Activated naive CD4-positive, alpha-beta T cell treated with anti-CD3 and anti-CD28 coated beads, Interleukin-2, amount 10 ng/mL, durations not matched to agents 7 days and 5 days (primary cell): ENCODE measurements at places on chromosomes 1 and 21.
A peak's percentile ranks its signal among the peaks of the same experiment; 100 is the strongest.

GRCh38 chr21:31397939-31398338 is 53.9 kb upstream of the TIAM1 start:
- DNase-seq = peak; percentile 78

- no peak for DNase-seq
Observed at GRCh38 chr21:40882192-40882915, 35.4 kb upstream of the DSCAM start.

GRCh38 chr1:207822124-207822601 is 70.3 kb downstream of the CD46 start:
- DNase-seq = no peak

- no peak for DNase-seq
Observed at GRCh38 chr1:102084771-102085535, 88.2 kb upstream of the OLFM3 start.

DNA sequence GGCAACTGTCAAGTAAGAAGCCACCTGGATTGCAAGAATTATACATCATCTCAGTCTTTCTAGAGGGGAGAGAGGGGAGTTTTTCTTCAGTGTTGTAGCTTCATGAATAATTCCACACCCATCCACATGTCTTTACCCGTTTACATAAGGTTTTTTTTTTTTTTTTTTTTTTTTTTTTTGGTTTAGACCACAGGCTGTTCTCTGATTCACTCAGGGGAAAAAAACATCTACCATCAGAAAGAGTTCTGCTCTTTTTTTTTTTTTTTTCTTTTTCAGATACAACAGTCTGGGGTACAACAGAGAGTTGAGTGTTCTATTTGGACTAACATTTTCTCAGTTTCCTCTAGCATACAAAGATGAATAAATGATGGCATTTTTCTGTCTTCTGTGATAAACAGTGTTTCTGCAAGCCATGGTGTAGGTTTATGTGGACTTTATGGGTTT is 4.9 kb upstream of the KIF14 start:
- DNase-seq = no peak

DNA sequence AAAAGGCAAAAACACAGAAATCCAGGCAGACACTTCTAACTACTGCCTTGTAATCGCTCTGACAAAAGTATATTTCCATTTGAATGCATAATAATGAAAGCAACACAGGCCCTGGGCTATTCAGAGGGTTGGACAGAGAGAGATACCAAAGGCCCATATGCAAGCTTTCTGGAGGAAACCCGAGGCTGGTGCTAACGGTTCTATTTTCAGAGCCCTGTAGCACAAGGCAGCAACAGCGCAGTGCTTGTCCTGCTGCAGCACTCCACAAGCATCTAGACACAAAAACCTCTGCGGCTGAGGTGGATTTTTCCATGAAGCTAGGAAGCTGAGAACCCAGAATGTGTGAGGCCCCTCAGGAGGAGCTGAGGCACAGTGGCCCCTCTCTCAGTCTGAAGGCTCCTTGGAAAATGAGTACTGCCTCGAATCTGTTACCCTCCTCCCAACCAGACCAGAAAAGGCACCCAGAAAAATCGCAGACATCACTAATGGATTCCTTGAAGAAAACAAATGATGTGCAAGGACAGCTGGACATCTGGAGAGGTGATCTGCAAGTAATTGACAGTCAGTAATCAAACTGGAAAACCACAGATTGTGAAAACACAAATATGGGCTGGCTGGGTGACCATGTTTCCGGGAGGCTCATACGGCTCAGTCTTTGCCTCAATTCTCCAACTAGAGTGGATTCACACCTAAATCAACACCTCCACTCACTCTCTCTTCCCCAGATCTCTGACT is 54.0 kb downstream of the COLGALT2 start:
- no peak for DNase-seq

- peak; percentile 57 for DNase-seq
Observed at GRCh38 chr1:6033986-6034749, 11.5 kb upstream of the KCNAB2 start.

DNA sequence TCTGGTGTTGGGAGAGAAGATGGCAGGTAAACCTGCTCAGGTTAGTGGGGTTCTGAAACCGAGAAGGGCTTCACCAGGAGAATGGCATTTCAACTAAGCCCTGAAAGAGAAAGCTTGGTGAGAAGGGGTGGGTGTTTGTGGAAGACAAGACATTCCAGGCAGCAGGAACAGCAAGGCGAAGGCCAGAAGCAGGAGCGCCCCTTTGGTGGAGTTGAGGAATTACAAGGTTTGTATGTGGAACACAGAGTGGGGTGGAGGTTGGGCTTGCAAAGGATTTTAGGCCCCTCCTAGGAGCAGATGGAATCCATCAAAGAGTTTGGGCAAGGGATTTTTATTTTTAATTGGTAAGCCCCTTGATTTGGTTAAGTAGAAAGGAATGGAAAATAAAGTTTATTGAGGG is 24.8 kb upstream of the ELOA start:
- DNase-seq = no peak

GRCh38 chr1:9929431-9930385 is 13.5 kb downstream of the LZIC start:
- DNase-seq = no peak

DNA sequence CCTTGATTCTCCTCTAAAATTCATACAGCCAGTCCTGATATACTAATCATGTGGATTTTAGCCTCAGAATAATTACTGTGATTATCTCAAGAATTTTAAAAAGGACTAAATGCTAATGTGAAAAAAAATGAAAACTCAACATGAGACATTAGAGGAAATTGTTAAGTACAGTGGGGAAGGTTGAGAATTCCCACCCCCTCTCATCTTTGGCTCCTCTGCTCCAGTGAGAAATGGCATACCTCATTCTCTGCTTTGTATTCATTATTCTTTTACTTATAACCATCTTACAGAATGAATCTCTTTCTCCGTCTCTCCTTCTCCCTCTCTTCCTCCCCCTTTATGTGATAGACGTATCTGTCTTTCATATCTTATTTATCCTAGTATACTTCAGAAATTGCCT is 70.9 kb downstream of the DIRAS3 start:
- DNase-seq = no peak

- peak; percentile 73 for DNase-seq
Observed at GRCh38 chr1:32200226-32201010, at the start of gene CCDC28B. Gene CCDC28B (plus strand): TSS chr1:32200595. CDS start chr1:32201936, 1,341 bp downstream.

DNA sequence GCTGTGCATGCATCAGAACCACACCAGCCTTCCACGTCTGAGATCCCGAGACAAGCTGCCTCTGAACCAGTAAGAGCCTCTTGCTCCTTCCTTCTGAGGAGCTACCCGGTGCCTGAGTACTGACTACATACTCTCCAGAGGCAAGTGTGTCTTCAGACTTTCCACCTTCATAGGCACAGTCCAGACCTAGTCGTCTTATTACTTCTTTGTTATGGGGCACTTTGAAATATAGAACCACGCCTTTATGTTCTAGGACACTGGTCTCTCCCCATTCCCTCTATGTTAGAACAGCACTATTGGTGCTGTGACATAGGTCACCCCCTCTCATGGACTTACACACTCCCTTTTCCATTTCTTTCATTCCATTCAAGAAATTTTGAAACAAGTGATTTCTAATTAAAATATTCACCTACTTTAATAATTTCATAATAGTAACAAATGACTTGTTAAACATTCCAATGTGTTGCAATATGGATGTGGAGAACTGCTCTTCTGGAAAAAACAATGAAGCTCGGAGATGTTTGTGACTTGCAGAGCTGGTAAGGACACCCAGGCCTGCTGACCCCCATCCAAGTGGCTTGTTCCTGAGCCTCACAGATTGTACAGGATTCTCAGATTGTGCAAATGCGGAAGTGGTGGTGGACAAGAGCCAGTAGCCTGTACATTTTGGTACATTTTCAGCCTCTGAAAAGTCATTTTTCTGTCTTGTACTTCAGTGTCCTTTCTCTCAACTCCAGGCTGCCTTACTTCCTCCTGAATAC is 76.1 kb upstream of the SIPA1L2 start:
- DNase-seq = no peak

DNA sequence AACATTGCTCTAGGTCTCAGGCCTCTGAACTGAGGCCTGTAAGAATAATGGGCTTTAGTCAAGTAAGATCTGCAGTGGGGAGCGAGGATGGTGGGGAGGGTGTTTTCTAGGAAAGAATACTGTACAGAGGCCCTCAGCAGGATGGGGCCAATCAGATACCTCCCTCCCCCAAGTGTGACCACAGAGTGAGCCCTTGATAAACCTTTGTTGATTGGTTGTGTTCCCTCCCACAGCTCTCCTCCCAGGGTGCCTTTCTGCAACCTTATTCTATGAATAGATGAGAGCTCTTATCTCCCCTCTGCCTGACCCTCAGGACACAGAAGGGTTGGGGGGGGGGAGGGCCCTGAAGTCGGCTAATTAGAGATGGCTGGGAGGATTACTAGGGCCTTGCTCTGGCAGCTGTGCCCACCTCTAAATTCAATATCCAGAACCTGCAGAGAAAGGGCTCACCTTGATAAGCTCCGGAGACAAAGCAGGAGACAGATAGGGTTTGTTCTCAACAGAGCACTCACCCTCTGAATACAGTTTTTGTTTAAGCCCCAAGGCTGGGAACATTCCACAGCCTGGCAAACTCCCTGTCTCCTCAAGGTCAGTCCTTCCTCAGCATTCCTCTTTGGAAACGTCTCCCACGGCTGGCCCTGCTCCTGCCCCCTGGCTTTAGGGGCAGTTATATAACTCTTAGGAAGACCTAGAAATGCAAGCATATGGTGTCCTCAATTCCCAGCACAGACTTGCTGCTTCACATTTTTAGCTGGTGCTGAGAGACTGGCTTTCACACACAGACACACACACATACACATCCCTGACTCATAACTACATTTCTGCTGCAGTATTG is 42.9 kb downstream of the ATP1A1 start:
- no peak for DNase-seq

- DNase-seq = no peak
Observed at GRCh38 chr21:43764576-43765495, 11.3 kb downstream of the CSTB start.

DNA sequence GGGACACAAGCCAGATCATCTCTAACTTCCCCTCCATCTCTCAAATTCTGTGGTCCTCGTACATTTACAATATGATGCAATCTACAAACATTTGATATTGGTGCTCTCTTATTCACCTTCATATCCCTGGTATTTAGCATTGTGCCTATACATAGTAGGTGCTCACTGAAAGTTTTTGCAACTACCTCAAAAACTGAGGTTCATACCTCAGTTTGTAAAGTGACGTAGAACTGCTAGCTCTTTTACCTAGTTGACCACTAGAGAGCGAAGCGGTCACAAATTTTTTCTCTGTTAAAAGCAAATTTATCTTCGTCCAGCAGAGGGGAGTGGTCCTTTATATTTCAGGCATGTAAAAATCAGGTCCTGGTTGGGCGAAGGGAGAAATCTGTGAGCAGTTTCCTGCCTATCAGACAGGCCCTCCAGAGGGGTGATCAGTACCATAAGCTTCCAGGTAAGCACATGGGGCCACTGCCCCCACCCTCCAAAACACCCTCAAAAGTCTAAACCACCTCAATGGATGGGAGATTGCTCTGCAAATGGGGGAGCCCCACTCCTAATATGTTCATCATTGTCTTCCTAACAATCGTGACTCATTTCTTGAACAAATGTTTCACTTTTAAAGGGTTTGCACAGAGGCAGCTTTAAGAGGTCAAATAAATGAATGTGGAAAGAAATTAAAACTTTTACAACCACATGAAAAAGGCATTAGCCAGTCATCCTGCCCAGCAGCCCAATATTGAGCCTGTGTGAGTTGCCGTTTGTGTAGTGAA is 10.6 kb upstream of the HLCS start:
- DNase-seq = peak; percentile 38

- no peak for DNase-seq
Observed at GRCh38 chr1:237396426-237396825, 354.4 kb downstream of the RYR2 start.

GRCh38 chr21:25822981-25823380 is 88.2 kb downstream of the GABPA start:
- DNase-seq = no peak

- DNase-seq = no peak
Observed at GRCh38 chr1:56992318-56993125, 26.7 kb upstream of the C8B start.

GRCh38 chr1:236394879-236395229 is 768 bp downstream of the EDARADD start:
- DNase-seq = no peak

DNA sequence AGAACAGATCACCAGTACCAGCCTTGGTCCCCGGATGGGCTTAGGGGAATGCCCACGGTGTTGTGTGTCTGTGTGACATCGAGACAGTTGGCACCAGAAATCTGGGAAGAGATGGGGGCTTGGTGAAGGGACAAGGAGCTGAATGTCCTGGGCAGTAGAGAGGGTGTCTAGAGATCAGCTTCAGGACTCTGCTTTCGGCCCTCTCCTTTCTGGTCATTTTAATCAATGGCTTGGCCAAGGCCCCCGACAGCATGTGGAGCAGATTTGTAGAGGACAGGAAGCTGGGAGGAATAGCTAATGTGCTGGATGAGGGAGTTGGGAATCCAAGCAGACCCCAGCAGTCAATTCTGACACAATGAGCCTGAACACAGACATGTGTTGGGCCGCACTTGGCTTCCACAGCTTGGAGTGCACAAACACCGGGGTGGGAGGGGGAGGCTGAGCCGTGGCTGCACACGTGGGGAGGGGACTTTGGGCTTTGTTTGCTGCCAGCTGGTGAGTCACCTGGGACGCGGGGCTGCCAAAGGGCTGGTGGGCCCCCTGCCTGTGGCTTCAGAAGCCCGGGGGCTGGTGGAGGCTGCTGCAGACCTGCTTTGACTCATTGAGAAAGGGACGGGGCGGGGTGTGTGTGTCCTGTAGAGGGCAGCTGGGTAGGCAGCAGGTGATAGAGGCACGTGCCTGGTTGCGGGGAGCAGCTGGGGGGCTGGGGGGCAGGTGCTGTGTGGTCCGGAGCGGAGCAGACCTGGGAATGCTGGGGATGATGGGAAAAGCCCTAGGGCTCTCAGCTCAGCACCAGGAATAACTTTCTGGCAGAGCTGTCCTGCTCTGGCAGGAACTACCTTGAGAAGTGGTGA is 20.9 kb downstream of the SLC1A7 start:
- DNase-seq = no peak

DNA sequence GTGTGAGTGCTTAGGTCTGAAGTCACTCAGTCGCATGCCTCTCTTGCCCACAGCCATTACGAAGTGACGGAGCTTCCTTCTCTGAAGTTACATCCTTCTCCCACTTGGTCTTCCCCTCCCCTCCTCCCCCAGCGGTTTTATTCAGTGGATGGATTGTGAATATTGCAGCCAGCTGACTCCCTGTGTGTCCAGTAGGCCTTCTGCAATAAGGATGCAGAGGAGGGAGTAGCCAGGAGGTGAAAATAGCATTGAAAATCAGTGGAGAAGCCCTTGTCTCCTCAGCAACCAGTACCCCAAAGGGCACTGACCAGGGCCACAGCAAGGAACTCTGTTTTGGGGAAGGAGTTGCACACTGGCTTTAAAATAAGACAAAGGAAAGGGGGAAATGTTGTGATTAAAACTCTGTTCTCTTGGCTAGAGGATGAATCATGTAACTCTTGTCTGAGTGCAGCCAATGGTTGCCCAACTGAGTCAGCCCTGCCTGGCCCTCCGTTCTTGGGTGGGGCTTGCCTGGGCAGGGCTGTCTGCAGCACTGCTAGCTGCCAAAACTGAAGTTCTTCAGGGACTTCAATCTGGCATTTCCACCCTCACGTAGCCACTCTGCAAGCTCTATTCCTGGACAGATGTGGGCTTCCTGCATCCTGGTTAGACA is 4.3 kb downstream of the S100A10 start:
- peak; percentile 40 for DNase-seq
